ENCODE measurements at places on chromosomes 7 and 10.
A peak's percentile ranks its signal among the peaks of the same experiment; 100 is the strongest.

DNA sequence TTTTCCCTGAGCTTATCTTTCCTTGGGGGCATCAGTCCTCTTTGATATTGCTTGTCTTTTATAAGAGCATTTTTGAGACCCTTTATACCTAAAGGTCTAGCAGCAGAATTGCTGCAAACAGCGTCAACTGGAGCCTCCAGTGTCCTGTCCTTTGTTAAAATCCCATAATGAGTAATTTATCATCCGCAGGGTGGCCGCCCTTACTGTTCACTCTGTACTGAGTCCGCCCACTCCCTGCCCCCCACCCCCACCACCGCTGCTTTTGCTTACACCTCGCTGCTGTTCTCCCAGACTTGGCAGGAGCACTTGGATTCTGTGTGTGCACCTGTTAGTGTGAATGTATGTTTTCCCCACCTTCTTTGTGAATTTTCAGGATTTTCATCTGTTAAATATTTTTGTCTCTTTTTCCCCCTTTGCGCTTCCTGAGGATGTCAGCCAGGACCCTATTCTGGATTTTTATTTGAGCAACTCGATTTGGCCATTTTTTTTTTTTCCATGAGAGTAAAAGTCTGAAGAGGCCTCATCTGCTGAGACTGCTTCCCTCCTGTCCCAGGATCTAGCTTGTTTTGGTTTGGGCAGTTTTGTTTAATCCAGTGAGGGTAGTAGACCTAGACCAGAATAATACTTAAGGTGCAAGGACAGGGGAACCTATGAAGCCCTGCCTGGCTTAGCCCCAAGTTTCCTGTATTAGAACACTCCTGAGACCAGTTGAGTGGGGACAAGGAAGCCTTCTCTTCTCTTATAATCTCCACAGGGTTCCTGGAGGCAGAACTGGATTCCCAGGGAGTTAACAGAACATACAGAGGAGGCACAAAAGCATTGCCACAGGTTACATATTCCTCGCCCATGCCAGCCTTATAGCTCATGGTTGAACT, 8.2 kb downstream of the AGFG2 start:
- no peak for DNase-seq

DNA sequence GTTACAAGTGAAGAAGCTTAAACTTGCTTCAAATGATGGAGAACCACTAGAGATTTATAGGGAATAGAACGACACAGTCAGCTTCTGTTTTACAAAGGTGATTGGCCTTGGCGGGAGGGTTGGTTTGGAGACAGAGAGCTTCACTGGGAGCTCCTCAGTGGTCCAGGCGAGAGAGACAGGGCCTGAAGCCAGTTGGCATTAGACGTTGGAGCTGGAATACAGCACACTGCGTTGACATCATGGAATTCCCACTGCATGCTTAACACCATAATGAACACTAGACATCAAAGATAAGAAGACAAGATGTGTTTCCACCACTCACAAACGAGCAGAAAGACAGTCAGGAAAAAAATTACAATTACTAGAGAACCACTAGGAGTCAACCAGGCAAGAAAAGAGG, 67.8 kb downstream of the TBXAS1 start:
- DNase-seq: no peak

- no peak for DNase-seq
Observed at GRCh38 chr7:1534330-1535099, 4.0 kb downstream of the MAFK start.

DNA sequence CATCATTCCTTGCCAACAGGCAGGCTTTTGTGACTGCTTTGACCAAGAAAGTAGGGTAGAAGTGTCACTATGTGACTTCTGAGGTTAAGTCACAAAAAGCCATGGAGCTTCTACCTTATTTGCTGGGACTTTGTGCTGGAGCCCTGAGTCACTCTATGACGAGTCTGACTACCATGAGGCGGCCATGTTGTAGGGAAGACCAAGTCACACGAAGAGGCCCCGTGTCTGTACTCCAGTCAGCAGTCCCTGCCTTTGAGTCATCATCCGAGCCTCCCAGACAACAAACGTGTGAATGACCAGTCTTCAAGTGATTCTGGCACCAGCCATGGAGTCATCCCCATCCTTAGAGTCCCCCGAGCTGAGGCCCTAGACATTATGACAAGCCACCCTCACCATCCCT, 3.5 kb upstream of the MYL10 start:
- no peak for DNase-seq

- no peak for DNase-seq
Observed at GRCh38 chr7:14962778-14963177, 60.2 kb upstream of the DGKB start.

DNA sequence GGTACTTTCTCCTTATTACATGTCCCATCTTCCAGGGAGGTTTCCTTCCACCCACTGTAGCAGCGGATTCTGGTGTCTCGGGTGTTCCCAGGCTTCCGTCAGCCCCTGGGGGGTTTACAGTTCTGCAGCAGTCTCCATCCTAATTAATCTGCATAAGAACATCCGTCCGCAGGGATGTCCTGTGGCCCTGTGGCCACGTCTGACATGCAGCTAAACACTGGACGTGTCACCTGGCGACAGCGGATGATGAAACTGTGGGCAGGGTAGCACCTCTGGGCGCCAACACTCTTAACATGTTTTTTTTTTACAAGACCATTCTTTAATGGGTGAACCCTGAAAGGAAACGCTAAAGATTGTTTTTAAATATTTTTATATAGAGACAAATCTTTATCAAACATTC, 58.2 kb downstream of the DIP2C start:
- no peak for DNase-seq

- DNase-seq: no peak
Observed at GRCh38 chr7:147570390-147570789, 1020.2 kb upstream of the C7orf33 start.

- no peak for DNase-seq
Observed at GRCh38 chr10:13908475-13908874, 321.7 kb downstream of the PRPF18 start.

DNA sequence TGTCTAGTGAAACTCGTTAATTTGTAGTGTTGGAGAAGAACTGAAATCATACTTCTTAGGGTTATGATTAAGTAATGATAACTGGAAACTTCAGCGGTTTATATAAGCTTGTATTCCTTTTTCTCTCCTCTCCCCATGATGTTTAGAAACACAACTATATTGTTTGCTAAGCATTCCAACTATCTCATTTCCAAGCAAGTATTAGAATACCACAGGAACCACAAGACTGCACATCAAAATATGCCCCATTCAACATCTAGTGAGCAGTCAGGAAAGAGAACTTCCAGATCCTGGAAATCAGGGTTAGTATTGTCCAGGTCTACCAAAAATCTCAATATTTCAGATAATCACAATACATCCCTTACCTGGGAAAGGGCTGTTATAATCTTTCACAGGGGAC, 187.6 kb downstream of the CFTR start:
- DNase-seq: no peak

DNA sequence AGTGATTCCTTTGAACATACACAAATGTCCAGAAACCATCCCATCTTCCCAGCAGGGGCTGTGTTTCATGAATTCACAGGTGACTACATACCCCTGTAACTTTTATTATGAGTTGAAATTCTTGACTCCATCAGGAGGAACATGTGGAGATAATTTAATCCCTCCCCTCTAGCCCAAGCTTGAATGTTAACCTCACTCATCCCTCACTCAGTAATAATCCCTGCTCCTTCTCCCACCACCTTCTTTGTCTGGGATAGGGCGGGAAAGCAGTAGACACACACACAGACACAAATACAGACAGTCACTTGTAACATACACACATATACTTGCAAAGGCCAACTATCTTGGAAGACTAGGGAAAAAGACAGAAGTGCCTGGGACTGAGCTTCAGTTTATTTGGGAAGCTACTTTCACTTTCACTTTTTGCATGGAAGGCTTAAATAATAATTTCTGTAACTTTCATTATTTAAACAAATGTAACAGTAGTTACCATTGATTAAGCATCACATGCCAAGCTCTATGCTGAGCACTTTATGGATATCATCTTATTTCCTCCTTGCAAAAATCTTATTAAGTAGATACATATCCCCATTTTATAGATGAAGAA, 7.3 kb downstream of the AASS start:
- no peak for DNase-seq

DNA sequence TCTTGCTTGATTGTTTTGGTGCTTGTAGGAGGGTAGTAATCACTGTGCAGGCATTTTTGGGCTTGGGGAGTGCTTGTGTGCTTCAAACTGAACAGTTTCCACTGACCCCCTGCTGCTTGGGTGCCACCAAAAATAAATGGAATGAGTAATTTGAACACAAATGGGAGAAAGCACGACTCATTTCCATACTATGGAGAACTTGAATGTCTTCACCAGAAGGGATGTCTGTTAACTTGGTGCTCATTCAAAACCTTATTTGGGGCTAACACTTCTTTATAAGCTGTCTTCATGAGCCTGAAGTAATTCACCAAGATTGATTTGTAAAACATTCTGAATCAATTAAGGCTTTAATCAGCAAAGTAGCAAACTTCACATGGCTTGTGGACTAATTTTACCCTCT, 560.3 kb downstream of the SDK1 start:
- DNase-seq: no peak

DNA sequence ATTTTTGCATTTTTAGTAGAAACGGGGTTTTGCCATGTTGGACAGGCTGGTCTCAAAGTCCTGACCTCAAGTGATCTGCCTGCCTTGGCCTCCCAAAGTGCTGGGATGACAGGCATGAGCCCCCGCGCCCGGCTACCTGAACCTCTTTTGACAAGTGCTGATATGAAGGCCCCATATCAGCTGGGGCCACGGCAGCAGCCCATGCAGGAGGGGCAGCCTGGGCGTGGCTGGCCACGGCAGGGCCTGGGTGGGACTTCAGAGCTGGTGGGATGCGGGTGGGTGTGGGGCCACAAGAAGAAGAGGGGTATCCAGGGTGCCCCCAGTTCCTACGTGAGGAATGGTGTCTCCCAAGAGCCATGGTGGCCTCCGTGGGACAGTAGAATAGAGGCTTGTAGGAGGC, 6.9 kb downstream of the LRRC27 start:
- no peak for DNase-seq

- DNase-seq: no peak
Observed at GRCh38 chr7:101066833-101067177, 18.5 kb upstream of the TRIM56 start.

- peak; percentile 61 for DNase-seq
Observed at GRCh38 chr10:87505366-87506111, 846 bp downstream of the MINPP1 start.

DNA sequence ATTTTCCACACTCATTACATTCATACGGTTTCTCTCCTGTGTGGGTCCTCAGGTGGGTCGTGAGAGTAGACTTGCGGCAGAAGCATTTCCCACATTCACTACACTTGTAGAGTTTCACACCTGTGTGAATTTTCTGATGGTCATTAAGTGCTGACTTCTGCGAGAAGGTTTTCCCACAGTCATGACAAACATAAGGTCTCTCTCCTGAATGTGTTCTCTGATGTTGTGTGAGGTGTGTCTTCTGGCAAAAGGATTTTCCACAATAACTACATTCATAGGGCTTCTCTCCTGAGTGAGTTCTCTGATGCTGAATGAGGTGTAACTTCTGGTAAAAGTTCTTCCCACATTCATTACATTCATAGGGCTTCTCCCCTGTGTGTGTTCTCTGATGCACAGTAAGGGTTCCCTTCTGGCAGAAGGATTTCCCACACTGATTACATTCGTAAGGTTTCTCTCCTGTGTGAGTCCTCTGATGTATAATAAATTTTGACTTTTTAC, 15.1 kb downstream of the ZNF12 start:
- no peak for DNase-seq

DNA sequence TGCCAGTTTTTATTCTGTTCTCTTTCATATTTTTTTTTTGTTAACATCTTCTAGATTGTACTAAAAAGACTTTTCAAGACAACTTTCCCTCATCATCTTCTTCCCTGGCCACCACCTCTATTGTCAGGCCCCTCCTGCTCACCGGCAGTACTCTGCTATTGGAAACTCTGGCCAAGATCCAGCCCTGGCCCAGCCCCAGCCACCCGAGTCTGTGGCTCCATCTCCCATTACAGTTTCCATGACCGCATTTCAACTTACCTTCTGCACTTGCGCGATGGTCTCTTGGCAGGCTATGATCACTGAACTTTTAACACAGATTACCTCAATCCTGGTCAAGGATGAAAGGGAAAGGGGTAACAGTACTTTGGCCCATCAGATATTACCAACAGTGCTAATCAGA, 137.7 kb upstream of the POM121L12 start:
- DNase-seq: no peak

- DNase-seq: no peak
Observed at GRCh38 chr7:17633067-17633466, 307.2 kb downstream of the SNX13 start.

DNA sequence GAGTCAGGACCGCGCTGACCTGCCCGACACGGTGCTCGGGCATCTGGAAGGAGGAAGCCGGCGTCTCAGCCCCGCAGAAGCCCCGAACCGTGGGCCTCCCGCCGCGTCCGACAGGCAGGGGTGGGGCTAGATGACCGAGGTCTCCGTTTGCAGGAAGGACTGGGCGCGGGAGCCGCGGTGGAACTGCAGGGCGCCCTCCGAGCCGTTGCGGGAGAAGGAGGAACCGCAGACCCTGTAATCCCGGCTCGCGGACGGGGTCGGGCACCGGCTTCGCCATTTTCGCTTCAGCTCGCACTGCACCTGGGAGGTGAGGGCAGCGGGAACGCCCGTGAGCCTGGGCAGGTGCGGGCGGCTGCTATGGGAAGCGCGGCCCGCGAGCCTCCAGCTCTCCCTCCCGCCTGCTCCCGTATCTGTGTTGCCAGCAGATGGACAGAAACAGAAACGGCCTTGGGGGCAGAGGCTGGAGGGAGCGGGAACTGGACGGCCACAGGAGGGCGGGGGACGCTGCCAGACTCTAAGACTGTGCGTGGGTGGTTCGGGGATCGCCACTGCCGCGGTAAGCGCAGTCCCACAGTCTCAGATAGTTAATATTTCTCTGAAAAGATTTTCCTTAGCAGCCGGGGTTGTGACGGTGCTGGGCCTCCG, 114.1 kb downstream of the VIPR2 start:
- no peak for DNase-seq

DNA sequence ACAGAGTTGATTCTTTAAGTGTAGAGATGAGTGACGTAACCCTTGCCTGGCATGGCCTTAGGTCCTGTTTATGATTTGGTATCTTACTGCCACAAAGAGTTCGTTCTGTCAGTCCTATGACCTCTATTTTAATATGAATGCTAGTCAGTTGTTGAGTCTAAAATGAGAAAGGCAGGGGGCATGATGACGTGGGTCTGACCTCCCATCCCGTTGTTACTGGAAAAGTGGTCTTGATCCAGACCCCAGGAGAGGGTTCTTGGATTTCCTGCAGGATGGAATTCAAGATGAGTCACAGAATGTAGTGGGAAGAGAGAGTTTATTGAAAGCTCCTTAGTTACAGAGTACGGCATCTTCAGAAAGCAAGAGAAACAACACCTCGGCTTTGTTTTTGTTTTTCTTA, 317.0 kb upstream of the COBL start:
- DNase-seq: no peak

GRCh38 chr7:51545131-51545530, 228.5 kb upstream of the COBL start:
- no peak for DNase-seq

GRCh38 chr10:37713132-37713501, 144.3 kb downstream of the ZNF248 start:
- DNase-seq: no peak

- DNase-seq: no peak
Observed at GRCh38 chr10:31018962-31019361, 12.7 kb downstream of the ZNF438 start.
